ENCODE measurements at places on chromosomes 5 and 9.
A peak's percentile ranks its signal among the peaks of the same experiment; 100 is the strongest.

GRCh38 chr5:60143942-60144549 lies 250.5 kb upstream of the PDE4D start:
- no peak for DNase-seq

- no peak for DNase-seq
Measured at GRCh38 chr5:143682929-143683386, 129.0 kb upstream of the HMHB1 start.

DNA sequence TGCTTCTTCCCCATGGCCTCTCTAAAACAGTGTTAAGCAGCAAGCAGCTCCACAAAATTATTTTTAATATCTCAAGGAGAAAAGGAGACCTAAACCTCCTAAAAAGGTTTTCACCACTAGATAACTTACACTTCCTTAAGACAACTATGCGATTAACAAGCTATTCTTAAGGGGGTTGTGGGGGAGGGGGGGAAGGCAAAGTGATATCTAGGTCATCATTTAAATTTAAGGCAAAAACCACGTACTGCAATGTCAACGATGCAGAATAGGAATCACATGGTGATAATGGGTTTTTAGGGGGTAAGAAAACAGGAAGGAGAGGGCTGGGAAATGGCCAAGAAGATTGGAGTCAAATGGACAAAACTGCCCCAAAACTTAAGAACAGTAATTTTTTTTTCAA lies 32.6 kb downstream of the CSNK1A1 start:
- no peak for DNase-seq

DNA sequence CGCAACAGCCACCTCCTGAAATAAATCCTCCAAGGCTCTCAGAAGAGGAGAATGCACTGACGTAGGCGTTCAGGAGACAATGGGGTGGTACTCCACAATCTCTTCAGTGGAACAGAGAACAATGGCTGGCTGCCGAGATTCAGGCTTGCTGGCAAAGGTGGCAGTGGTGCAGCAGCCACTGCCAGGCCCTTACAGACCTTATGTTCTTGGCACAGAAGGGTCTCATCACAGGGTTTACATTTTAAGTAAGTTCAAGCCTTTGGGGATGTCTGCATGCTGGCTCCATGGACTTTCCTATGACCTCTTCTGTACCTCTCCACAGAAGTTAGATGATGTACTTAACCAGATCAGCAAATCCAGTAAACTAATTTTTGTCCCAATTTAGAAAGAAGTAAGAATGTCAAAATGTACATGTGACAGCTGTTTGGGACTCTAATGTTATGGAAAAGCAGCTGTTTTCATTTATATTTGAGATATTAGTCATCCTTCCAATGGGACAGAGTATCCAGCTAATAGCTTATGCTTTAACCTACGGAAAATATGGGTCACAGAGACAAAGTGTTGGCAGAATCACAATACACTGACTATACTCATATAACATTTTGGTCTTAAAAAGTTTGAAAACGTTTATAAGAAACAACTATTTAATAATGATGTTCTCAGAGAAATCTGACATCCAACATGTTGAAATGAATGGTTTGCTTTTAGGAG lies 180.9 kb downstream of the MAPKAP1 start:
- peak; percentile 68 for DNase-seq

GRCh38 chr9:108444400-108445358 lies 411.1 kb downstream of the ACTL7B start:
- peak; percentile 86 for DNase-seq

DNA sequence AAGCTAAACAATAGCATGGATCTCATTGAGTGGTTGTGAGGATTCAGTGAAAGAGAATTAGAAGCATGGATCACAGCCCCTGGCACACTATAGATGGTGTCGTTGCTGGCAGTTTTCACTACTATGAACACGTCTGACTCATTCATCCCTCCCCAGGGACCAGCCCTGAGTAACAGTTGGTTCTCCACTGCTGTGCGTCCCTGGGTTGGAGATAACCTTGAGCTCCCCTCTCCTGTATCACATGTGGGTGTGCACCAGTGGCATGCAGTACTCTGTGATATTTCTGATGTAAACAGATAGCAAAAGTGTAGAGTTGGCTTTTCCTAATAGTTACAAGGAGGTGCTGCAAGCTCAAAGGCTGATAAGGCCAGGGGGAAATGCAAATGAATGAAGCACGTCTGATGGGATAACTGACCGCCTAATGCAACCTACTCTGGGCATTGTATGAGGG lies 8.8 kb upstream of the LCP2 start:
- peak; percentile 15 for DNase-seq

- DNase-seq: no peak
Measured at GRCh38 chr5:20360263-20360662, 372.3 kb upstream of the CDH18 start.

DNA sequence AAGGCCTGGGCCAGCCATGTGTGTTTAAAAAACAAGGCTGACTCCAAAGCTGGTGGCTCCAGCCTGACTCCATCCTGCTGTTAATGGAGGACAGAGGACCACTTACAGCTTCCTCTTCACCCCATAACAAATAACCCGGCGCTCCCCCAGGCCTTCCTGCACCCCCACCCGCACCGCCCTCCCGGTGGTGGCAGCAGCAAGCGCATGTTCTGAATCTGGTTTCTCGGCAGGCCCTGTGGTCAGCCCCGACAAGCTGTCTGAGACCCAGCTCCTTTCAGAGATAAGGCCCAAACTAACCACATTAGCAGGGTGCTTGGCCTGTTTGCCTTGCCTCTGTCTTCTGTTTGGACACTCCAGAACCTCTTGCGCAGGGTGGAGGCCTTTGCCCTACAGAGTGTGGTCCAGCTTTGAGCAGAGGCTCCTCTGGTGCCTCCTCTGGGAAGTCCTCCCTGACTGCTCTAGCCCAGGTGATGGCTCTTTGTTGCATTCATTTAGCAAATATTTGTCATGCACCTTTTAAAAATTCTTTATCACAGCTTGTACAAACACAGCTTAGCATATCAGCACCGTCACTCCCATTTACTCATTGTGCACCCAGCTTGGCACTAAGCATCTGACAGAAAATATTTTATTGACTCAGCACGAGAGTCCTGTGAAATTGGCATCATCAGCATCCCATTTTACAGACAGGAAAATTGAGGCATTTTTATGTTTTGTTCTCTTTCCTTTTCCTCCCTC lies 78.4 kb downstream of the NDFIP1 start:
- peak; percentile 24 for DNase-seq

DNA sequence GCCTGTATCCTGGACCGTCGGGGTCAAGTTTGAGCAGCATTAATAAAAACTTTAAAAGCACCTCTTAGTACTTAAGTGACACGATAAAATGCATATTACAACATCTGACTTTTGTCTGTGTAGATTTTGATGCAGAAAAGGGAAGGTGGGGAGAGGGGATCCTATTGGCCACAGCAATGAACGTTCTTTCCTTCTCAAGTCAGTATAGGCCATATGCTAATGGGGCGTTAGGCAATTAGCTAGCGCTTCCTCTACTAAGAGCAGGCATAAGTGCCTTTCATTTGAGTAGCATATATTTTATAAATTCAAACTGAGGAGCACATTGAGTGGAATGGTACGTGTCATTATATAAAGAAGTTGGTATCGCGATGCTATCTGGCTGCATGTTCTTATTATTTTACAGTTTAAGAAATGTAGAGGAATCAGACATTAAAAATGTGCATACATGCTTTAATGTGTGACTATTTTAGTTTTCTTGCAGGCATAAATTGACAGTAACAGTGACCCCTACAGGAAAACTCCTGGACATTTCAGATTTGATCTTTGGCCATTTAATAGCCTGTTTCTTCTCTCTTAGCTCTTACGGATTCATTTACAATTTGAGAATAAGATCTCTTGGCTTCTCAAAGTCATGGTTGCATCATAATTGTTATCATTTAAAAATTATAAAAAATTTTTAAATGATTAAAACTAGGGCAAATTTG lies 1.1 kb upstream of the GNA14 start:
- peak; percentile 54 for DNase-seq

DNA sequence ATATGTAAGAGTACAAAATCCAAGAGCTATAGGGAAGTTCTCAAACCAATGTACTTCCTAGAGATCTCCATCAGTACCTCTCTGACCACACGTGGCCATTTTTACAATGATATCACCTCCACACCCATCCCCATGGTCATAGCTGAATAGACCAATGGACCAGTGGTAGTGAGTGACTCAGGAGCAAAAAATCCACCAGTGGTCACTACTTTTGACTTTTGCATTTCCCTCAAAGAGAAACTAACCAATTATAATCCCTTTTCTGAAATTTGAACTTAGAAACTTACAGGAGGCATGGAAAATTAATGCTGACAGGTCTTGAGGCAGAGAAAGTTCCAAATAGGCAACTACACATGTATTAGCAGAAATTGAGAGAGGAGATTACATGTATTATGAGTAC lies 238.4 kb downstream of the TRPM3 start:
- peak; percentile 59 for DNase-seq

GRCh38 chr9:127406799-127407491 lies 10.0 kb downstream of the SLC2A8 start:
- DNase-seq: no peak
